ENCODE measurements at places on chromosomes 3 and 15.

GRCh38 chr15:99435877-99436541 lies 129.8 kb upstream of the MEF2A start:
- no peak for DNase-seq

GRCh38 chr3:60269377-60269776 lies 981.9 kb downstream of the FHIT start:
- no peak for DNase-seq

DNA sequence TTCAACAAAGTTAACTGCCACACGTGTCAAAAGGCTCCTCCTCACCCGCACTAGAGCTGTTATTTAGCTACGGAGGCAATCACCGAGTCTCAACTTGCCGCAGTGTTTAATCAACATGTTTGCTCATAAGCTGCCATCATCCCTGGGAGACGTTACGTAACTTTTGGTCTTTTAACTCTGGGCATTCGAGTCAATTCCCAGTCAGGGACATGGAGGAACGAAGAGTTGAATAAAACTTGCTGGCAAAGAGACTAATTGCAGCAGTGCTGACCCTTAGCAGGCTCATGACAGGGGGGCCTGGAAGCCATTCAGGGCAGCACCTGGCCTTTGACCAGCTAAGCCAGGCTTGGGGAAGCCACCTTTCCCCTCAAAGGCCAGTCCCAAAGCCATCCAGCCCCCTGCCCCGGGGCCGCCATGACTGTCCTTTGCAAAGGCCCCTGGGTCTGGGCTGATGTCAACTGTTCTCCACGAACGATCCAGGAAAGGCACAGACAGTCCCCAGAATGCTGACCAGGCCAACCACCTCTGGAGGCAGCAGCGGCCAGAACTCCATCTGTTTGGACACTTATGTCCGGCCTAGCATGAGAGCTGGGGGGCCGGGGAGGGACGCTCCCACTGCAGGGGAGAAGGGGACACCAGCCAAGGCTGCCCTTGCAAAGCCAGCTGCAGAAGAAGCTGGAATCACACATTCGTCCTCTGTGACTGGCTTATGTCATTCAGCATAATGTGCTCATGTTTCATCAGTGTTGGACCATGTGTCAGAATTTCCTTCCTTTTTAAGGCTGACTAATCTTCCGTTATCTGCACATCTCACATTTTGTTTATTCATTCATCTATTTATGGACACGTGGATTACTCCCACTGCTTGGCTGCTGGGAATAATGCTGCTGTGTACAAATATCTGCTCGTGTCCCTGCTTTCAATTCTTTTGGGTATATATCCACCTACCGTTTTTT lies 43.7 kb downstream of the PCSK6 start:
- DNase-seq = no peak

- no peak for DNase-seq
Observed at GRCh38 chr3:127274200-127274760, 13.6 kb downstream of the PRR20G start.

GRCh38 chr3:71260782-71261181 lies 322.7 kb downstream of the FOXP1 start:
- DNase-seq = no peak

- peak; percentile 64 for DNase-seq
Observed at GRCh38 chr3:126355777-126356372, 1.3 kb downstream of the KLF15 start.

DNA sequence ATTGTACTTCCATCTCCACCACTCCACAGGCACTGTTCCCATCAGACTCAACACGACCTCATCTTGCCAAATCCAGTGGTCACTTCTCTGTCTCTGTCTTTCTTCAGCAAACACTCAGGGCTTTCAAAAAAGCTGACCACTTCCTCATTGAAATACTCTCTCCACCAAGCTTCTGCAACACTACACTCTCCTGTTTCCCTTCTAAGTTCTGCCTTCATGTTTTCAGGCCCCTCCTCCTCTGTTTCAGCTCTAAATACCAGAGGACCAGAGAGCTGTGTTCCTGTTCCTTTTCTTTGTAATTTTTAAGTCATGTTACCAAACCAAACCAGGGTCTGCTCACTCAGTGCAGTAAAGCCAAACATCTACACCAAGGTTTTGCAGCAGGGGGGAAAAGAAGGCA lies 33.8 kb upstream of the ACP3 start:
- no peak for DNase-seq

- DNase-seq = no peak
Observed at GRCh38 chr3:191378142-191378812, 48.0 kb upstream of the UTS2B start.

GRCh38 chr15:25863111-25863967 lies at the start of gene ATP10A:
TSS of gene ATP10A (minus strand) at chr15:25863327. CDS start at chr15:25863096, 231 bp downstream.
- DNase-seq = no peak

DNA sequence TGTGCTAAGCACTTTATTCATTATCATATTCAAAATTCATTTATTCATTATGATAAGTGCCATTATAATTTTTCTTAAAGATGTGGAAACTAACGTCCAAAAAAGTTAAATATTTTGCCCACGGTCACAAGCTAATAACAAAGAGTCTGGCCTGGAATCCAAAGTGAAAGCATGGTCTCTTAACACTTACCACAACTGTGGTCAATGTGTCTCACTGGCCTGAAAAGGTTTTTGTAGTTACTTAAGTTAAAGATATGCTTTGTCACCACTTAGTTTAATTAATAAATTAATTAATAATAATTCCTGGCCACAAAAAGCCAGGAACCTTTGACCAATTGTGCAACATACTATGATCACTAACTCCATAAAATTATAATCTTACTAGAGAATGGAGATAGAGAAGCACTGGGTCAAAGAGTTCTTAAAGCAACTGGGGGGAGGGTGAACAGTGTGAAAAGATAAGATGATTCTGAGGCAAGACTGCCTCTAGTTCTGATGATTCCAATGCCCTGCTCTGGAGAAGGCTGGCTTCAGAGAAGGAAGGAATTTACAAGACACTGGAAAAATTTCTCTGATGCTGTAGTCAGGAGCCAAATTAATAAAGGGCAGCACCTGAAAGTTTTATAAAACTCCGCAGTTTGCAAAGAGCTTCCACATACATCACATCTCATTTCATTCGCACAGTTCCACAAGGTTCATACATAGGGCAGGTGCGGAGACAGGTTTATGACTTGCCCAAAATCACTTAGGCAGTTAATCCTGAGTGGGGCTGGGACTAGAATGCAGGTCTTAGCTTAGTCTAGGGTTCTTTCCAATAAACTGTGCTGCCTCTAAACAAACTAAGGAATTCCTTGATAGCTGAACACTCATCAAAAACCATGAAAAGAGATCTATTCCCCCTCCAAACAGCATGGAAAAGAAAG lies 32.5 kb downstream of the NPTN start:
- DNase-seq = no peak

DNA sequence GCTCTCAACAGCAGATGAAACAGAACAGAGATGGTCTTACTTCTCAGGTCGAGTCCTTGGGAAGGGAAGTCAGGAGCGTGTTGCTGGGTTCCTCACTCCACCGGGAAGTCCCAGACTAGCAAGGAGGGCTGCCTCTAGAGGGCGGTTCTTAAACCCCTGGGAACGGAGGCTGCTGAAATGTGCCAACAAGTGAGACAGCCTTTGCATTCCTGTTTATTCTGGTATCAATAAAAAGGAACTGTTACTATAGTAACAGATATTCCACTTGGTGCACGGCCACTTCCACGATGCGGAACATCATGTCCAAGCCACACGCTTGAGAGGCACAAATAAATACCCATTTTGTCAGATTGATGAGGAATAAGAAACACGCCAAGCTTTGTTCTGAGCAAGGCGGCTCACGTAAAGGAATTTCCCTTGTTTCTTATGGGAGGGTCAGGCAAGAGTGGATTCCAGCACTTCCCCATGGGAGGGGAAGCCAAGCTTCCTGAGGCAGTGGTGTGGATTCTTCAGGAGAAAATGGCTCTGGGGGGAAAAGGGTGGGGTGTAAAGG lies at the start of gene FAM107A:
Gene FAM107A (minus strand): TSS at position 123 of the 553 bp plus-strand sequence. CDS start 7,531 bp downstream, outside the sequence.
- DNase-seq = peak; percentile 74

- DNase-seq = no peak
Observed at GRCh38 chr15:23081271-23081670, 41.9 kb upstream of the TUBGCP5 start.

DNA sequence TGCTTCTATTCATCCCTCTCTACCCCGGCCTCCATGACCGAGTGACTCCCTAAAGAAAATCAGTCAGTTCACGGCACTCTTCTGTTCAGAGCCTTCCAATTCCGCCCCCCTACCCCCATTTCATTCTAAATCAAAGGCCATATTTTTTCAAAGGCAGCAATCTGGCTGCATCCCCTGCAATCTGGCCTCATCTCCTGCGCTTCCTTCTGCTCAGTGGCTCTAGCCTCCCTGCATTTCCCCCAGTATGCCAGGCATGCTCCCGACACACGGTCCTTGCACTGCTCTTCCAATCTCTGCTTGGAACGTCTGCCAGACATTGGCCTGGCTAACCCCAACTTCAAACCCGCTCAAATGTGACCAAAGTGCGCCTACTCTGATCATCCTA lies 67.7 kb downstream of the EXOG start:
- no peak for DNase-seq

- DNase-seq = no peak
Observed at GRCh38 chr15:24858737-24859601, 95.8 kb upstream of the SNRPN start.

DNA sequence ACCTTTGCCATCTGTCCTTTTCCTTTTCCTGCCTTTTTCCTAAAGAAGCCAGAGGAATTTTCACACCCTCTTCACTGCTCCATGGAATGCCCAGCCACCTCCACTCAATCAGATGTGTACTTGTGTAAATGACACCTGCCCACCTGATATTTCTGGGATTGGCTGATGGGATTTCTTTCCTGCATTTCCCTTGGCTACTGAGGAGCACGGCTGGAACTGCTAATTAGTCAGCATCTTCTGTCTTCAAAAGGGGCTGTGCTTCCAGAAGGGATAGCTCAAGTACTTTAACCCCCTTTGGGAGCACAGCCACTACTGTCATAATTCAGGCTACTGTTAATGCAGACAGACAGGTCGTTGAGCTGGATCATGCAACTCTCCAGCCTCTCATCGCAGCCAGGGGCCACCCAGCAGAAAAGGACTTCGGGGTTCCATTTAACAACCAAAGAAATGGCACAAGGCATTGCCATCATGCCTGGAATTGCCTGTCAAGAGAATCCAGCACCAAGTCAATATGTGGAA lies 38.6 kb downstream of the MGLL start:
- DNase-seq = no peak

- no peak for DNase-seq
Observed at GRCh38 chr3:12486916-12487315, 2.6 kb downstream of the TSEN2 start.

GRCh38 chr15:88472225-88472624 lies 4.7 kb downstream of the MRPS11 start:
- no peak for DNase-seq

DNA sequence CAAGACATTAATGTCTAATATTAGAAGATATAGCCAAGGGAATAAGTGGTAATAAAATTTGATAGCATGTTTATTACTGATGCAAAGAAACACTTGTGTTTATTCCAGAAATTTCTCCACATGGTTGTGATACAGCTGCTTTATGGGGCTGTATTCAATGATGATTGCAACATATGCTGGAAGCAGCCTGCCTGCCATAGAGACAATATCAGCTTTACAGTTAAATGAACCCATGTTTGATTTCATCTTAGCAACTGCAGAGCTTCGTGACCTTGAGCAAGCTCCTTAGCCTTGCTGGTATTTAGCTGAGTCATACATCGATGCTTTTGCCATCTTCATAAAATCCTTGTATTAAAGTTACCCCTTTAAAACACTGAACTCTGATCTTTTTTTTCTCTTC lies 168.1 kb upstream of the STAC start:
- peak; percentile 77 for DNase-seq

DNA sequence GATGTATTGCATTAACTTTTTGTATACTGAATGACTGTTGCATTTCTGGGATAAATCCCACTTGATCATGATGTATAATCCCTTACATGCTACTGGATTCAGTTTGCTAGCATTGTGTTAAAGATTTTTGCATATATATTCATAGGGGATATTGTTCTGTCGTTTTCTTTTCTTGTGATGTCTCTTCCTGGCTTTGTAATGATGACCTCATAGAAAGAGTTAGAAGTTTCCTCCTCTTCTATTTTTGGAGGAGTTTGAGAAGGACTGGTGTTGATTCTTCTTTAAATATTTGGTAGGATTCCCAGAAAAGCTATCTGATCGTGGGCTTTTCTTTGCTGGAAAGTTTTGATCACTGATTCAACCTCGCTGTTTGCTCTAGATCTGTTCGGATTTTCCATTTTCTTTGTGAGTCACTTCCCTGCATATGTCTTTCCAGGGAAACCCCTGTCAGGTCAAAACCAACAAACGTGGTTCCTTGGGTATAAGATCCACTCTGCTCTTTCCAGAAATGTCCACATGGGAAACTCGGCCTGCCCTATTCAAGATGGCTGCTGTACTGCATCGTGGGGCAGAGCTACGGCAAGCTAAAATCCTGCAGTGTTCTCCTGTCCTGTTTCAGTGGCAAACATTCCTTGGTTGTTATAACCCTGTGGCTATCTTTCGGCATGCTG lies 120.4 kb downstream of the GABRG3 start:
- no peak for DNase-seq

GRCh38 chr3:9800529-9800928 lies 7.6 kb downstream of the ARPC4 start:
- no peak for DNase-seq

- no peak for DNase-seq
Observed at GRCh38 chr3:53346922-53347260, 452 bp downstream of the DCP1A start.

GRCh38 chr15:42143356-42143755 lies 13.1 kb downstream of the PLA2G4F start:
- no peak for DNase-seq

GRCh38 chr3:133996996-133997395 lies 32.7 kb downstream of the SLCO2A1 start:
- no peak for DNase-seq

- no peak for DNase-seq
Observed at GRCh38 chr3:149448331-149448831, 26.1 kb upstream of the TM4SF4 start.

DNA sequence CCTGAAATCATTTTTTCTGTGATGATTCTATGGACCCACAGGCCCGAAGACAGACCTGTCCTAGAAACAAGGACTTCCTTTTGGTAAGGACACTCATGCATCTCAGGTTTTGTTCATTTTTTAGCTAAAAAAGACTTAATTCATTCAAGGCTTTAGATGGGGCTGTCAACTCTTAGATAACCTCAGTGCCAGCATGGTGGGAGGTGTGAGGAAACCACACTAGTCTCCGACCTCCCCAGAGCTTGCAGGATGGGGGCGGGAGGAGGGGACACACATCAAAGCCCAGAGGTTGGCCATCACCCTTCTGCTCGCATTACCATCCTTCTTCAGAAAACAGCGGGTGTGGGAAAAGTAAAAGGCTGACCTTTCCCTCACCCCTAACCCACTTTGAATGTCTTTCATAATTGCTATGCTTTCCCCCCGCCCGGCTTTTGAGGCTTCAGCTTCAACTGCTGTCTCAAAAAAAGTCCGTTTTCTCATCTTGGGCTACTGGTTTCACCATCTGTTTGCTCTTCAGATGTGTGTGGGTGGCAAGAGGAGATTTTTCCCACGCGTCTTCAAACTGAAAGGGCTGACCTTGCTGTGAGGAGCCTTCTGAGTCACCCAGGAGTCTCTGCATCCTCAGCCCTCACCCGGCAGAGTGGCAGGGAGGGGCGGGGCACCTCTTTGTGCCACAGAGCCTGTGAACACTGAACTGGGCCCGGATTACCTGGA lies 27.6 kb upstream of the CXCR6 start:
- peak; percentile 52 for DNase-seq

- no peak for DNase-seq
Observed at GRCh38 chr3:177378168-177378567, 180.9 kb upstream of the TBL1XR1 start.

GRCh38 chr3:169629895-169630294 lies 33.6 kb downstream of the MECOM start:
- DNase-seq = no peak

- no peak for DNase-seq
Observed at GRCh38 chr3:152113992-152114651, 154.6 kb upstream of the MBNL1 start.

- no peak for DNase-seq
Observed at GRCh38 chr3:191366675-191367074, 36.3 kb upstream of the UTS2B start.

Measured in AG09319 (cell line).